ENCODE measurements at places on chromosomes 12 and 14. TPM values are rescaled to one million over a fixed set of nuclear protein-coding genes. Genes with fewer than 3 reads are reported as not detected.

GNG2 gene
- total RNA-seq, result 1.7 TPM

ADCY4 gene
- total RNA-seq, result 5.2 TPM

MFAP5 gene
- 14.7 TPM for total RNA-seq

SPIC gene
- not detected for total RNA-seq

SMCO3 gene
- not detected for total RNA-seq

ZNF26 gene
- 6.5 TPM for total RNA-seq

ZFHX2 gene
- 1.4 TPM for total RNA-seq

TBX3 gene
- 1.5 TPM for total RNA-seq

SERPINA3 gene
- total RNA-seq, result 3,123 TPM

MMP19 gene
- total RNA-seq, result 0.63 TPM

MANSC4 gene
- not detected for total RNA-seq

COX8C gene
- not detected for total RNA-seq

OTUB2 gene
- 0.54 TPM for total RNA-seq

RD3L gene
- total RNA-seq, result not detected

GLT8D2 gene
- 3.1 TPM for total RNA-seq

LRIG3 gene
- total RNA-seq, result 36.3 TPM

KIF26A gene
- 10.9 TPM for total RNA-seq

GRIN2B gene
- 0.05 TPM for total RNA-seq

PZP gene
- total RNA-seq, result not detected

TSFM gene
- total RNA-seq, result 7.2 TPM

MIP gene
- not detected for total RNA-seq

POTEG gene
- not detected for total RNA-seq

IFT43 gene
- total RNA-seq, result 14.2 TPM

ULK1 gene
- total RNA-seq, result 63.7 TPM

OR6S1 gene
- total RNA-seq, result not detected

SCARB1 gene
- 14.3 TPM for total RNA-seq

TMEM233 gene
- 0.52 TPM for total RNA-seq

CD27 gene
- 0.21 TPM for total RNA-seq

FAM181A gene
- not detected for total RNA-seq

HCAR2 gene
- total RNA-seq, result 0.35 TPM

TSPAN19 gene
- total RNA-seq, result not detected

MED6 gene
- 10.4 TPM for total RNA-seq

B4GALNT3 gene
- 3.8 TPM for total RNA-seq

RTL1 gene
- 0.03 TPM for total RNA-seq

CLEC6A gene
- not detected for total RNA-seq

TAS2R13 gene
- 0.58 TPM for total RNA-seq

MDGA2 gene
- not detected for total RNA-seq

SERPINA10 gene
- total RNA-seq, result 0.19 TPM

PCED1B gene
- total RNA-seq, result 0.71 TPM

TUBA1B gene
- total RNA-seq, result 43.1 TPM

GPR84 gene
- 0.79 TPM for total RNA-seq

Data from pancreas (tissue), 10 donors.